ENCODE measurements at places on chromosomes 2 and 18.

- no peak overlapping the region for H3K4me3 ChIP-seq
- H3K36me3 ChIP-seq, result no peaks in the 10 kb centered on the region
- no peak overlapping the region for H3K27ac ChIP-seq
- peaks cover 1% of the 10 kb centered on the region for H3K4me1 ChIP-seq
Observed at GRCh38 chr2:159409116-159409800, 122.8 kb upstream of the WDSUB1 start.

GRCh38 chr18:64403784-64404503, 255.1 kb upstream of the LINC00305 start:
- H3K4me3 ChIP-seq, result no peak overlapping the region
- H3K27me3 ChIP-seq, result no peaks in the 10 kb centered on the region
- no peaks in the 10 kb centered on the region for H3K4me1 ChIP-seq
- DNase-seq, result no peak
- H3K36me3 ChIP-seq, result no peaks in the 10 kb centered on the region

DNA sequence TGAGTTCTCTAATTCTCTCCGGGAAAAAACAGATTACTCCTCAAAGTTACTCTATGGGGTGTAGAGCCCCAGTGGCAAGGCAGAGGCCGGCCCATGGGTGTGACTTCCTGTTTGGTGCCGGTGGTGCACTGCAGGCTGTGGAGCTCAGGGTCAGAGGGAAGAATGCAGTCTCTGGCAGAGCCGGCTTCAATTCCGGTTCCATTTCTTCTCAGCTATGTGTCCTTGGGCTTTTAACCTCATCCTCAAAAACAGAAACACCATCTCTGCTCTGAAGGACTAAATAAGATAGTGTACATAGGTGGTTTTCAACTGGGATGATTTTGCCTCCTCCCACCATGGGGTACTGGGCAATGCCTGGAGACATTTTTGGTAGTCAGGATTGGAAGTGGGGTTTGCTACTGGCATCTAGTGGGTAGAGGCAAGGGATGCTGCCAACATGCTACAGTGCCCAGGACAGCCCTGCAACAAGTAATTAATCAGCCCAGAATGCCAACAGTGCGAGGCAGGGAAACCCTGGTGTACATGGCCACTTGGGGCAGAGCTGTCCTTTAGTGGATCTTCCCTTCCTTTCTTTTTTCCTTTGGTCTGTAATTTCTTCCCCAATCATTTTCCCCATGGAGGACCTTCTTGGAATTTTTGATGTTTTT, 81.2 kb downstream of the INSIG2 start:
- peaks cover 2% of the 10 kb centered on the region for H3K27me3 ChIP-seq
- peak overlapping the region; percentile 56 for H3K27ac ChIP-seq
- peaks cover 7% of the 10 kb centered on the region for H3K36me3 ChIP-seq
- no peak for DNase-seq
- no peaks in the 10 kb centered on the region for H3K4me1 ChIP-seq

GRCh38 chr2:163877316-163877715, 141.5 kb upstream of the FIGN start:
- no peaks in the 10 kb centered on the region for H3K36me3 ChIP-seq
- H3K27me3 ChIP-seq, result no peaks in the 10 kb centered on the region

- no peak for DNase-seq
- H3K27ac ChIP-seq, result no peak overlapping the region
- H3K36me3 ChIP-seq, result no peaks in the 10 kb centered on the region
- H3K4me3 ChIP-seq, result no peak overlapping the region
- no peaks in the 10 kb centered on the region for H3K4me1 ChIP-seq
Observed at GRCh38 chr18:31424383-31424988, 23.1 kb upstream of the DSG3 start.

- H3K27me3 ChIP-seq, result peaks cover 7% of the 10 kb centered on the region
- H3K4me3 ChIP-seq, result no peak overlapping the region
- H3K4me1 ChIP-seq, result no peaks in the 10 kb centered on the region
- no peaks in the 10 kb centered on the region for H3K36me3 ChIP-seq
- DNase-seq, result peak; percentile 22
- no peak overlapping the region for H3K27ac ChIP-seq
Observed at GRCh38 chr18:45197526-45197970, 417.7 kb upstream of the SLC14A2 start.

DNA sequence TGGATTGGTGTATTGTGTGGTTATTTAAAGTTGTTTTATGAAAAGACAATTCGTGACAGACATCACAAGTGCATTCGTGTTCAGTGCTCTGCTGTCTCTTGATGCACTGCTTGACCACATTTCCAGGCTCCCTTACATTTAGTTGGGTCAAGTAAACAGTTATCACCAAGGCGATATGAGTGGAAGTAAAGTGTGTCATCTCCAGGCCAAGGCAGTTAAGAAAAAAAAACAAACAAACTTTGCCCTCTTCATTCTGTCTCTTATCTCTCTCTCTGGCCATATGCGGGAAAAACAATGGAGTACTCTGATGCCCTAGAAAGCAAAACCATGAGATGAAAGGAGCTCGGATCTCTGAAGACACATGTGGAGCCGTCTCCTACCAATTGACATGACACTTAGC, 131.1 kb downstream of the DSEL start:
- H3K27me3 ChIP-seq, result no peaks in the 10 kb centered on the region
- no peak overlapping the region for H3K27ac ChIP-seq
- no peak overlapping the region for H3K4me3 ChIP-seq
- H3K4me1 ChIP-seq, result no peaks in the 10 kb centered on the region
- no peak for DNase-seq

DNA sequence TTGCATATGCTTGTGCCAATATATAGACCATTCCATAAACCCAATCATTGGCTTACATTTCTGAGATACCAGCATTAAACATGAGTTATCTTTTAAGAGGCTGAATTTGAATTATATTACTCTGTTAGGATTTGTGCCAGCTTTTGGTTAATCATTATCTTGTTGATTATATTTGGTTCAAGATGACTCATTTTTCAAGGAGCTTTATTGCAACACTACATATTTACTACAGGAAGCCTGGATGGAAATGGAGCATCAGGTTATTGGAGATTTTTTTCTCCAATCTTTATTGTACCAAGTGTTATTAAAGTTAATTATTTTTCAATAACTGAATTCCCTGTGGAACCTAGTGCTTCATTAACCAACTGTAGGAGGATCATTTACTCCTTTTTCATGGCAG, 26.4 kb downstream of the EML4 start:
- DNase-seq, result no peak
- peaks cover 45% of the 10 kb centered on the region for H3K4me1 ChIP-seq
- H3K36me3 ChIP-seq, result peaks cover 11% of the 10 kb centered on the region

DNA sequence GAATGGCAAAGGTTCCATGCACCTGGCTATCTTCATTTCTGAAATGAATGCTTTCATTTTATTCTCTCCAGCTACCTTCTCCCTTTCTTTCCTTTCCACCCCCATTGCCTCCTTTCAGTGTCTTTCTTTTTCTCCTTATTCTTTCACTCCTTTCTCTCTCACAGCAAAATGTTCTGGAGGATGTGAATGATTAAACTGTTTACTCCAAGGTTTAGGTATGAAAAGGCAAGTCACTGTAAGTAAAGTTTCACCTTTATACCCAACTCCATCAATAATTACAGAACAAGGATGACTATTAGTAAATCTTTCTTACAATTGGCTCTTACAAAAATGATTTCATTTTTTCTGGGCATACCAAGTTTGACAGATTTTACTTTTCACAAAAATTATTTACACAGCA, 4.3 kb downstream of the PAX8 start:
- peaks cover 90% of the 10 kb centered on the region for H3K27me3 ChIP-seq
- H3K36me3 ChIP-seq, result no peaks in the 10 kb centered on the region
- H3K4me1 ChIP-seq, result peaks cover 14% of the 10 kb centered on the region
- DNase-seq, result no peak
- H3K27ac ChIP-seq, result no peak overlapping the region
- no peak overlapping the region for H3K4me3 ChIP-seq

GRCh38 chr2:72539071-72539552, 286.7 kb downstream of the EXOC6B start:
- DNase-seq, result no peak
- no peaks in the 10 kb centered on the region for H3K36me3 ChIP-seq
- no peak overlapping the region for H3K4me3 ChIP-seq
- H3K4me1 ChIP-seq, result no peaks in the 10 kb centered on the region
- H3K27me3 ChIP-seq, result no peaks in the 10 kb centered on the region

DNA sequence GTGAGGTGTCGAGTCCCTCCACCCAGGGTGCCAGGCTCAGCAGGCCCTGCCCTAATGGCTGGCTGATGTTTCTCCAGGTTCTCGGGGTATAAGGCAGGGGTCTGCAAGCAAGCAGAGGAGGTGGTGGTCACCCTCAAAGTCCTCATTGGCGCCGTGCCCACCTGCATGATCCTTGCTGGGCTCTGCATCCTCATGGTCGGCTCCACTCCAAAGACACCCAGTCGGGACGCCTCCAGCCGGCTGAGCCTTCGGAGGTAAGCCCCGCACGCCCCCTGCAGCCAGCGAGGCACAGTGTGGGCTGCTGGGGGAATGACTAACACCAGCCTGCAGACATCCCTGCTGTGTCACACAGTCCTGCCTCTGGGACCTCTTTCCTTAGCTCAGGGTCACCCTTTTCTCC, 14.1 kb downstream of the MFSD2B start:
- H3K4me1 ChIP-seq, result no peaks in the 10 kb centered on the region
- no peaks in the 10 kb centered on the region for H3K27me3 ChIP-seq
- H3K36me3 ChIP-seq, result peaks cover 7% of the 10 kb centered on the region
- no peak for DNase-seq

DNA sequence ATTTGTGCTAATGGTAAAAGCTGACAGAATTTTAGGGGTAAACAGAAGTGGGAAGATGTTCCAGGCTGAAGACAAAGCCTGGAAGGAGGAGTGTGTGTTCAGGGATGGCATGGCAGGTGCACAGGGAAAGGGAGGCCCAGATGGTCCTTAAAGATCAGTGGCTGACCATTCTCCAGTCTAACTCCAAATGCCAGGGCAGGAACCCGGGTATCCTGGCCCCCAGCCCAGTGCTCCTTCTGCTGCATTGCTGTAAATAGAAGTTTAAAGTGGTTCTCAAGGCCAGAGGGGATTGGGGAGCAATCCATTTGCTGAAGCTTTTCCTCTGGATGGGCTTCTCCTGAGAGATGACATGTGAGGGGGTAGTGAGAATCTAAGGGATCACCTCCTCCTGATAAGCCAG, 158.6 kb downstream of the CTIF start:
- H3K27ac ChIP-seq, result no peak overlapping the region
- DNase-seq, result no peak
- H3K36me3 ChIP-seq, result no peaks in the 10 kb centered on the region
- H3K27me3 ChIP-seq, result peaks cover 2% of the 10 kb centered on the region
- H3K4me3 ChIP-seq, result no peak overlapping the region

GRCh38 chr18:36814994-36815393, 13.8 kb downstream of the TPGS2 start:
- H3K4me1 ChIP-seq, result peaks cover 2% of the 10 kb centered on the region
- H3K27ac ChIP-seq, result no peak overlapping the region
- H3K36me3 ChIP-seq, result peaks cover 34% of the 10 kb centered on the region
- H3K27me3 ChIP-seq, result no peaks in the 10 kb centered on the region
- DNase-seq, result no peak

GRCh38 chr2:40511661-40512213, 59.8 kb upstream of the SLC8A1 start:
- no peaks in the 10 kb centered on the region for H3K4me1 ChIP-seq
- no peak overlapping the region for H3K4me3 ChIP-seq
- no peaks in the 10 kb centered on the region for H3K36me3 ChIP-seq
- no peak overlapping the region for H3K27ac ChIP-seq
- no peaks in the 10 kb centered on the region for H3K27me3 ChIP-seq
- DNase-seq, result no peak

DNA sequence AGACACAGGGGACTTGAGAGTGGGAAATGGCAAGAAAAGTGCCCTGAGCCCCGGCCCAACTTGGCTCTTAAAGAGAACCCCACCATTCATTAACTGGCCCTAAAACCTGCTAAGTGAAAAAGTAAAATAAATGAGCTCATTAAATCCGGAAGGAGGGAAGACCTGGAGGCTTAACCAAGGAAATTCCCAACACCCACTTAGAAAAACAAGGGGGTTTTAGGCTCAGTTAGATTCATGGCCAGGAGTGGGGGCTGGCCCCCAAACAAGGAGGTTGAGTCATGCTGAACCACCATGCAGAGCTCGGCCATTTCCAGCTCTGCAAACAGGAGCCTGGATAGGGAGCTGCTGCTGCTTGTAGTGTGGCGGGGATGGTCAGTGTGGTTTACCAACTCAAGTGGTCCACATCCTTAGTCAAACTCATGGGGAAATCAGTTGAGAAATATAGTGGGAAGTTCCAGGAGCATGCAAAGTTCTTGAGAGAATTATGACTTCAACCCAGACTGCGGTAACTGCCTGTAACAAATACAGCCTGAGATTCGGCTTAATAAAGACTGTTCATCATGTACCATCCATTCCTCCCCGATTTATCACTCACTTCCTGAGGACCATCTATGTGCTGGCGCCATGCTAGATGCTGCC, 39.7 kb upstream of the MRPL19 start:
- no peak for DNase-seq
- H3K27me3 ChIP-seq, result peaks cover 19% of the 10 kb centered on the region
- H3K4me3 ChIP-seq, result no peak overlapping the region
- H3K36me3 ChIP-seq, result no peaks in the 10 kb centered on the region
- H3K27ac ChIP-seq, result no peak overlapping the region

DNA sequence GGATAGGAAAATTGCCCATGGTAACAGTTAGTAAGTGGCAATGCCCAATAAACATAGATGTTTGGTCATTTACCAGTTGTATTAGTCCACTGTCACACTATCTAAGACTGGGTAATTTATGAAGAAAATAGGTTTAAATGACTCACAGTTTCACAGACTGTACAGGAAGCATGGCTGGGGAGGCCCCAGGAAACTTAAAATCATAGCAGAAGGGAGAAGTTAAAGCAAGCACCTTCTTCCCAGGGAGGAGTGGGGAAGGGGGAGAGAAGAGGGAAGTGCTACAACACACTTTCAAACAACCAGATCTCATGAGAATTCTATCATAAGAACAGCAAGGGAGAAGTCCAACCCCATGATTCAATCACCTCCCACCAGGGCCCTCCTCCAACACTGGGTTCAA, 23.4 kb downstream of the NR4A2 start:
- H3K27me3 ChIP-seq, result peaks cover 27% of the 10 kb centered on the region
- no peaks in the 10 kb centered on the region for H3K36me3 ChIP-seq
- DNase-seq, result no peak
- H3K4me3 ChIP-seq, result no peak overlapping the region

DNA sequence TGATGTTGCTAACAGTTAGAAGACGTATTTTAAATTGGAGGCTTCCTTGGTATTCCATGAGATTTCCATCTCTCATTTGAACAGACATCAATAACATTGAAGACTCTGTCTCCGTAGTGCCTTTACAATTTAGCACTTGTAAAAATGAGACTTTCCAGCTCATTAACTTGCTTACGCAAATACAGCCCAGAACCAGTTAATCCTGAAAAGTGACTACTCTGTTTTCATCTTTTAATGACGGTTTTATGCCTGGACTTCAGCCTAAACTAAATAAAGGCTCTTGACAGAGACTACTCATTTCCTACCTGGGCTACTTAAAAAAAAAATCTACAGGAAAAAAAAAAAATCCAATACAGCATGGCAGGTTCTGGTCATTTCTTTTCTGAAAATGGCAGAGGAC, 148.6 kb downstream of the LRATD1 start:
- no peak overlapping the region for H3K27ac ChIP-seq
- no peaks in the 10 kb centered on the region for H3K4me1 ChIP-seq
- no peaks in the 10 kb centered on the region for H3K36me3 ChIP-seq
- no peak overlapping the region for H3K4me3 ChIP-seq
- H3K27me3 ChIP-seq, result no peaks in the 10 kb centered on the region

- DNase-seq, result no peak
- peaks cover 7% of the 10 kb centered on the region for H3K27me3 ChIP-seq
- no peak overlapping the region for H3K27ac ChIP-seq
- H3K4me1 ChIP-seq, result no peaks in the 10 kb centered on the region
Observed at GRCh38 chr2:25098670-25099486, 57.0 kb downstream of the EFR3B start.
